ENCODE measurements at places on chromosomes 7 and 10. TPM values are rescaled to one million over a fixed set of nuclear protein-coding genes. Genes with fewer than 3 reads are reported as not detected.

IGF2BP3 gene
- polyA plus RNA-seq = 68.8 TPM

GNGT1 gene
- 0.11 TPM for polyA plus RNA-seq

JAZF1 gene
- polyA plus RNA-seq = 12.5 TPM

CRPPA gene
- polyA plus RNA-seq = 4.1 TPM

ANXA8L1 gene
- polyA plus RNA-seq = not detected

DNA sequence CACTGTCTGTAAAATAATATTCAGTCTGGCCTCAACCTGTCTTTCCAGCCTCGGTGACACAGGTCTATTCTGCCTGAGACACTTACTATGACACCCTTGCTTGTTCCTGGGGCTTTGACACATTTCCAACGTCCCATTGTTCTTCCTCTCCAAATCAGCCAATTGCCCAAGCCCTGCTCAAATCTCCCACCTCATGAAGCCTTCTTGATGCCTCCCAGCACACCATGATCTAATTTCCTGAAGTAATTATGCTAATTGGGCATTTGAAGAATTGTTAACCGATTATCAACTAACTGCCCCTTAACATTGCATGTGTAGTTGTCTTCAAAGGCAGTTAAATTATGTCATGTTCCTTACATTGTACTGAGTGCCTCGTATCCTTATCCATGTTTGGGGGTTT is 33.1 kb downstream of the CAV1 start:
- no peak for DNase-seq

DNA sequence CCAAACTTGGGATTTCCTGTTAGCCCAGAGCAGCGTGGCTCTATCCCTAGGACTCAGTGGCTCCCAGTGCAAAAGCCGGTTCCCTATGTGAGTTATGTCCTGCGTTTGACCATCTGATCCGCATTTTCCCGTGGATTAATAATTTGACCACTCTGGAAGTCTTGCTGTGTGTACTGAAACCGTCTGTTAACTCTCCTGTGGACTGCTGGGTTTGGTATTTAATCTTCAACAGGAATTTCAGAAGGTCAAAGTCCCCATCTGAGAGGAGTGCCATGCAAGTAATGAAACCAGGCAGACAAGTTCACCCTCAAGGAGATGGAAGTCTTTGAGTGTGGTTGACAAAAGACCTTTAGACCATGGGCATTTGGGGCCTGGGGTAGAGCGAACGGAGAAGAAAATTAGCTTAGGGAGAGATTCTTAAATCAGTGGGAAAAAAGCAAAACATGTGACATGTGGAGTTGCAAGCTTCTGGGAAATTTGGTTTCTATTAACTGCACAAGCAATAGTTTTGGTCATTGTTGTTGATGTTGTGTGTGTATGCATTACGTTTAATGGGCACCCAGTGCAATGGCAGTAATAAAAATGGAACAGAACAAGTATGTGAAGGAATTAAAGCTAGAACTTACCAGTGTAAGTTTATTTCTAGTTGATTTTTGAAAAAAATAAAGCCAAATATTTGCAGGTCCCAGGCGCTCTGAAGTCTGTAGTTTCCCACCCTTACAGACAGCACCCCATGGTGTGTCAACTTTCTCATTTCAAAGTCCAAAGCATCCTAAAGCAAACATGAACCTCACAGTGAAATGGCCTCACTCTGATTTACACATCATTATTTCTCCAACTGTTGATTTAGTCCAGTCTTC is 38.2 kb downstream of the LYZL1 start:
- DNase-seq = no peak

GRCh38 chr7:29341156-29341555 is 146.6 kb downstream of the CHN2 start:
- no peak for DNase-seq

- no peak for DNase-seq
Measured at GRCh38 chr10:94443047-94443446, 40.7 kb downstream of the TBC1D12 start.

GRCh38 chr7:137670222-137671064 is 176.3 kb downstream of the DGKI start:
- no peak for DNase-seq

DNA sequence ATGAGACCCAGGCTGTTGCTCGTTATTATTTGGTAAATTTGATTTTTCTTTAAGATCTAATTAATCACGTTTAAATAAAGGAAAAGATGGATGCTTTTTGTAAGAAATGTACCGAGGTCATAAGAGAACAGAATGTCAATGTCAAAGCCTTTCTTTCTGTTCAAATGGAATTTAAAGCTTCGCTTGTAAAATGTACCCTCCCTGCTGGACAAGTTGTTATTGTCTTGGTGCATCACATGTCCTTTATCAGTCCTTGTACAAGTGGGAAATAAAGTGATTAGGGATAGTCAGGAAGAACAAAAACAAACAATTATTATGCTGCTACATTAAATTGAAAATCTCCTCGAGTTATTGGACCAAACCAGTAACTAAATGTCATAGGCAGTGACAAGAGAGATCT is 363.2 kb downstream of the PHTF2 start:
- no peak for DNase-seq

DNA sequence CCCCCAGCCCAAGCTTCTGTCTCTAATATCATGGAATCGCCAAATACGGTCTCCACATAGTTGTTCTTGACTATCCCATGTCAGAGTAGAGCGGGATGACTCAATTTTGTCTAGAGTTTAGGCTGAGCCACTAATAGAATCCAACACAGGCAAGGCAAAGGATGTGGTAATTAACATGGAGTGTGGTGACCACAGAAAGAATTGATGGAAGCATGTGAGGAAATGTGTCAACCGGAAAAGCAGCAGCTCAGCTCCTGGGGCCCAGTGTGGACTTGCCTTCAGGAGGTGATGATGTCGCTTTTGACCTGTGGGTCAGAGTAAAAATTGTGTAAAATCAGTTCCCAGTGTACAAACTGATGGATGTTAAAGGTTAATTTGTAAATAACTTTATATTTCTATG is 139.3 kb upstream of the KLF6 start:
- DNase-seq = no peak

GRCh38 chr7:44467217-44467548 is 23.3 kb downstream of the NUDCD3 start:
- no peak for DNase-seq

DNA sequence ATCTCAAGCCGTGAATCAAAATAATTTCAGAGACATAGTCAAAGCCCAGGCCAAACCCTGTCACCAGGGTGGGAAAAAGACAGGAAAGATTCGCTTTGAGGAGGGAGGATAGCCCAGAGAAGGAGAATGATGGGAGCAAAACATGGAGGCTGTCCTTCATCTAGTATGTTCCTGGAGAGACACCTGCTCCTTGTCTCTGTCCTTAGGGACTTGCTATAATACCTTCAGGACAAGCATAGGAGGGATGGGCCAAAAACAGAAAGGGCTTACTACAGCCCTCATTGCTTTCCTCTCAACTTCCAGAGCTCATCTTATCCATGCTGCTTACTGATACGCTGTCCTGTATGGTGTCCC is 593.7 kb downstream of the LRMDA start:
- DNase-seq = no peak

GRCh38 chr7:134662166-134662870 is 15.7 kb downstream of the BPGM start:
- no peak for DNase-seq

All from right renal pelvis (tissue), 4 donors.